ENCODE measurements at places on chromosomes 1 and 21.

- no peak for DNase-seq
Observed at GRCh38 chr1:111802110-111802509, 46.4 kb downstream of the DDX20 start.

- DNase-seq = no peak
Observed at GRCh38 chr1:58718435-58718834, 18.6 kb upstream of the MYSM1 start.

DNA sequence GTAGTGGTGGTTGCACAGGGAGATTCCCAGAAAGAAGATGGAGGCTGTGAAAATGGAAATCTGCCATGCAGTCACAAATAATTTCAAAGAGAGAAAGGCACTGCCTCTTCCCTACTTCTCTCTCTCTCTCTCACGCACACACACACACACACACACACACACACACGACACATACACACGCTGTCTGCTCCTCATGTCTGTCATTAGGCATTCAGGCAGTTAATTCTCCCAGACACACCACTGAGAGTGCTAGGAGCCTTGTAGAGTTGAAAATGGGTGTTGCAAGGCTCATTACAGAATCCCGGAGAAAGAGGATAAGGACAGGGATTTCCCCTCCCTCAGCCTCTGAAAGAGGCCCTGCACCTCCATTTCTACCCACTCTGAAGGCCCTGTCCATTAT is 47.8 kb upstream of the LRRN2 start:
- DNase-seq = no peak

- DNase-seq = no peak
Observed at GRCh38 chr1:200206761-200207160, 179.3 kb downstream of the NR5A2 start.

GRCh38 chr21:15986277-15986676 is 256.5 kb downstream of the USP25 start:
- no peak for DNase-seq

- no peak for DNase-seq
Observed at GRCh38 chr1:202012544-202013478, 2.4 kb downstream of the ELF3 start.

All from 8988T (cell line).